Stimulated activated CD4-positive, alpha-beta T cell treated with anti-CD3 and anti-CD28 coated beads, Interleukin-4, amount 100 ng/mL, for 4 hours (primary cell): ENCODE measurements at places on chromosomes 4 and X.

DNA sequence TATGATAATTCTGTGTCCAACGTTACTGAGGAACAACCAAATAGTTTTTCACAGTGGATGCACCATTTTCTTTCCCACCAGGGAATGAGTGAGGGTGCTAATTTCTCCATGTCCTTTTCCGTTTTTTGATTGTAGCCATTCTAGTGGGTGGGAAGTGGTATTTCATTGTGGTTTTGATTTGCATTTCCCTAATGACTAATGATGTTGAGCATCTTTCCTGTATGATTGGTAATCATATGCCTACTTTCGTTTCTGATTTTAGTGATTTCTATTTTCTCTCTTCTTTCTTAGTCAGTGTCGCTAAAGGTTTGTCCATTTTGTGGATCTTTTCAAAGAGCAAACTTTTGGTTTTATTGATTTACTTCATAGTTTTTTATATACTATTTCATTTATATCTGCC, 32.1 kb upstream of the TEX13D start:
- DNase-seq: no peak

- no peak for DNase-seq
These were observed 146.2 kb upstream of the BCOR start for GRCh38 chrX:40243755-40244515.

DNA sequence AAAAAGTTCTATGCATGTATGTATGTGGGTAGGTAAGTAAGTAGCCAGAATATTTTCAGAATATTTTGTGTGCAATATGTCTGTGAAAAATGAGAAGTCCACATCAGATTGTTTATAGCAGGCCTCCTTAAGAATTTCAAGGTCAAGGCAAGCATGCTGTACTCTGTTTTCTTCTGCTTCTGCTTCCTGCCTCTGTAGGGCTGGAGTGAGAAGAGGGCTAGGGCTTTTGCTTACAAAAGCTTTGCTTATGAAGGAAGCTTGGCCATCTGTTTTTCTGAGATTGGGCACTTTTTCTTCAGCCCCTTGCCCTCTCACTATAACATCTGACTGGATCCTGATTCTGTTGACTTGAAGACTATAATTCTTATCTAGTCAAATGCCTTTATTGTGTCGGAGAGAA, 150.4 kb downstream of the EMCN start:
- DNase-seq: no peak

- DNase-seq: no peak
These were observed 960.3 kb downstream of the C4orf33 start for GRCh38 chr4:130056286-130056685.
